ENCODE measurements at places on chromosomes 13 and 19.

DNA sequence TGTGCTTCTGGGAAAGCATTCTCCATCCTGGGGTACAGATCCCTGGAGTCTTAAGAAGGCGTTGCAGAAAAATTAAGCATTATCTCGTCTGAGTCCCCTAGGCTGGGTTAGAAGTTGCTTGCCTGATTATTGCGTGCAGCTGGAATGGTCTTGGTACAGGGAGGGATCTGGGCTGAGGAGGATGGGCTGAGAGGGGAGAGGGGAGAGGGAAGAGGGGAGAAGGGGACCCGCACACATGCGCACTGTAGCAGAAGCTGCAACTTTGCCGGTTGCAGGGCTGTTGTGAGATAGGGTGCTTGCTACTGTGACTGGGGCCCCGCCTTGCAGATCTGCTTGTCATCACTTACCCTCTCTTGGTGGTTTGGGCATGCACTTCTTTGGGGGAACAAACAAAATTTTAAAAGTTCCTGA is 316.8 kb downstream of the DLEU7 start:
- DNase-seq = no peak

DNA sequence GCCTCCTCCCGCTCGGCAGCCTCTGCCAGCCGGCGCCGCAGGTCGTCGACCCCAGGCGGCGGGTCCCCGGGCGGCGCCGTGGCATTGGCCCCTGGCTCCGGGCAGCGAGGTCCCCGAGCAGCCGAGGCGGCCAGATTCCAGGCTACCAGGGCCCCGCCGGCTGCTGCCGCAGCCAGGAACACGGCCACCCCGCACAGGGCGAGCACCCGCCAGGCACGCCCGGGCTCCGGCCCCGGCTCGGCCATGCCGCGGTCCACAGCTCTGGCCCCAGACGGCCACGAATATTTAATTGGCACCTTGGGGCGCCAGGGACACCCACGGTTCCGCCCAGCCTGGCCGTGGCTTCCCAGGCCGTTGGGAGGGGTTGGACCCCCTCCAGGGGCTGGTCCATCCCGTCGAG is at the start of gene CCDC194:
Gene CCDC194 (minus strand): TSS at position 283 of the 400 bp plus-strand sequence. CDS start 38 bp downstream, at position 245.
- no peak for DNase-seq

- DNase-seq = peak; percentile 38
Measured at GRCh38 chr19:12779162-12779993, 4.0 kb upstream of the HOOK2 start.

DNA sequence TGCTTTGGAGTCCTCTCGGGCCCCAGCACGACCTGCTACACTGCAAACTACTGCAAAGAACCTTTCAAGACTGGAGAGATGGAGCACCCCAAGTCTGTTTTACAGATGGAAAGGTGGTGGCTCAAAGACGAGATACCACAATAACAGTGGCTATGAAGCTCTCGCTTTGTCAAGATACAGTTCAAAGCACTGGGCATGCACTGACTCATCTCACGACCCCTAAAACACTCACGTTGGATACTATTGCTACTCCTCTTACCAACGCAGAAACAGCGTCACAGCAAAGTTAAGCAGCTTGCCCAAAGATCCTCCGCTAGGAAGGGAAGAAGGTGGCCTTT is 24.0 kb upstream of the LAIR1 start:
- no peak for DNase-seq

DNA sequence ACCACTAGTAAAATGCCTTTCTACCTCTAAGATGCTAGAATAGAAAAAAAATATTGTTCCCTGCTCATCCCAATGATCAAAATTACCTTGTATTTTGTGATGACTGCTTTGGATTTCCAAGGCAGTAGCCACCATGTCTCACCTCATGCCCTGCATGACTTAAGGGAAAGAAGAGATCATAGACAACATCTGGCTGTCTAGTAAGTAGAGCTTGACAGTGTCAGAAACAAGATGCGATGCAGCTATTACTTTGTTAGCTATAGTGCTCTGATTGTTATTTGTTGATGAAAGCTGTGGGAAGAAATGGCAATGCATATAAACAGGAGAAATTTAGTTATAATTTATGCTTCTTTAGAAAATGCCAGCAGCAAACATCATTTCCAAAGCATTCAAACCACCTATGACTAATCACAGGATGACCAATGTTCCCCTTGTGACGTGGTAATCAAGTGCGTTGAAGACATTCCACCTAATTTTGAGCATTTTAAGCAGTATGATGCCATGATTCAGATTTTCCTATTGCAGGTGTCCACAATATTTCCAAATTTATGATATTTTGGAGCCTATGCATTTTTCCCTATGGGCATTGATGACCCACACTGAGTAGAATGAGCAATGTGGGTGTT is 308.3 kb downstream of the KCNRG start:
- DNase-seq = peak; percentile 13

DNA sequence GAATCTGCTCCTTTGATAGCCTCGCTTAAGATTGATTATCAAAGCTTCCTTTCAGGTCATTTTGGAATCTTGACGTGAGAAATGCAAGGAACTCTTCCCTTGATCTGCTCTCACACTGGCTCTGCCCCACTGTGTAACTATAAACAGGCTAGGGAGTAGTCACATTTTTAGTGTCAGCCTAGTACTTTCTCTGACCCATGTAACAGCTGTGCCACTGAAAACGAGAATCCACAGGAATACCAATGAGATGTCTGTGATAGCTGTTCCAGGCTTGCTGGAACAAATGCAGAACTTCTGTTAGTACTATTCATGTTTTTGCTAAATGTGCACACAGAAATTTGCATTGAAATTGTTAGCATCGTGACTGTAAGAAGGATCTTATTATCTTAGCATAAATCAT is 221.3 kb downstream of the MYO16 start:
- DNase-seq = no peak

DNA sequence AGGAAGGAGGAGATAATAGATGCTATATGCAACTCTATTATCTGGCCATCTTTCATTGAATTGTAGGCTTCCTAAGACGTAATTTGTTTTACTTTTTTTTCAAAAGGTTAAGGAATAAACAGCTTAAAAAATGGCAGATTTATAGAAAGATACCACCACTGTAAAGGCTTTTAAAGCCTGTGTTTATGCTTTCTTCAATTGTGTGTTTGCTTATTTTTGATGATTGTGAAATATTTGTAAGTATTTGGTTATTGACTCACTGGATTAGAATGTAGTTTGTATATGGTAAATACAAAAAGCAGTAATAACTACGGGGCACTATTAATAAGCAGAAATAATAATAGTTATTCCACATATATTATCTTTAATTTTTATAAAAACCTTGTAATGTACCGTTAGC is 437.9 kb downstream of the KLF5 start:
- DNase-seq = no peak

GRCh38 chr13:97986835-97987234 is 33.4 kb downstream of the IPO5 start:
- no peak for DNase-seq

GRCh38 chr19:13172346-13173138 is 22.3 kb downstream of the IER2 start:
- DNase-seq = peak; percentile 81

GRCh38 chr13:23912469-23912868 is 15.2 kb upstream of the C1QTNF9B start:
- DNase-seq = no peak

GRCh38 chr13:112781881-112782361 is 92.1 kb downstream of the ATP11A start:
- no peak for DNase-seq

- no peak for DNase-seq
Measured at GRCh38 chr19:7191946-7192691, 102.1 kb downstream of the INSR start.

GRCh38 chr13:100434010-100434763 is 154.4 kb downstream of the GGACT start:
- peak; percentile 71 for DNase-seq

- no peak for DNase-seq
Measured at GRCh38 chr13:105804561-105805190, 730.8 kb downstream of the EFNB2 start.

Measured in SW 1271 (cell line).